ENCODE measurements at places on chromosomes 7 and 10. TPM values are rescaled to one million over a fixed set of nuclear protein-coding genes. Genes with fewer than 3 reads are reported as not detected.

DNA sequence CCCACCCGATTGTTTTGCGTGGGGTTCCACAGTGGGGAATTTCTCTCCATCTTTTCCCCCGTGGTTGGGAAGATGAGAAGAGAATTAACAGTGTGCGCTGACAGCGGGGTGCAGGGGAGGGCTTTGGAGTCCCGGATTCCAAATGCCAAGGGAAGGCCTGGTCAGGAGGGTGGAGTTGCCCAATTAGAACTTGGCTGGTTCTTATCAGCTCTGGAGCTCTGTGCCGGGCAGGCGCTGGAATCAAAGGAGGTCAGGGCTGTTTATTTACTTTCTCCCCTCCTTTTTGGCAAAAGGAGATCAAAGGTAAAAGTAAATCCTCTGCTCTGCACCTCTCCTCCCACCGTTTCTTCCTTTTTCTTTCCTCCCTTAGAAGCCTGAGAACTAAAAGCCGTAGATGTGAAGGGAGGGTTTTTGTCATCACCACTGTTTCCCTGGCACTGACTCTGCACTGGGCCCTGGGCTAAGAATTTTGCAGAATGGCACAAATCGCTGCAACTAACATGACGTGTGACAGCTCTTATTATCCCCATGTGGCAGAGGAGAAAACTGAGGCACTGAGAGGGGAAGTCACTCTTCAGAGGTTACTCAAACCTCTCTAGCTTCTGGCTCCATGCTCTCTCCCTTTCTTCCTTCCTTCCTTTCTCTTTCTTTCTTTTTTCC is 95.2 kb upstream of the ZNF716 start:
- no peak for DNase-seq

DNA sequence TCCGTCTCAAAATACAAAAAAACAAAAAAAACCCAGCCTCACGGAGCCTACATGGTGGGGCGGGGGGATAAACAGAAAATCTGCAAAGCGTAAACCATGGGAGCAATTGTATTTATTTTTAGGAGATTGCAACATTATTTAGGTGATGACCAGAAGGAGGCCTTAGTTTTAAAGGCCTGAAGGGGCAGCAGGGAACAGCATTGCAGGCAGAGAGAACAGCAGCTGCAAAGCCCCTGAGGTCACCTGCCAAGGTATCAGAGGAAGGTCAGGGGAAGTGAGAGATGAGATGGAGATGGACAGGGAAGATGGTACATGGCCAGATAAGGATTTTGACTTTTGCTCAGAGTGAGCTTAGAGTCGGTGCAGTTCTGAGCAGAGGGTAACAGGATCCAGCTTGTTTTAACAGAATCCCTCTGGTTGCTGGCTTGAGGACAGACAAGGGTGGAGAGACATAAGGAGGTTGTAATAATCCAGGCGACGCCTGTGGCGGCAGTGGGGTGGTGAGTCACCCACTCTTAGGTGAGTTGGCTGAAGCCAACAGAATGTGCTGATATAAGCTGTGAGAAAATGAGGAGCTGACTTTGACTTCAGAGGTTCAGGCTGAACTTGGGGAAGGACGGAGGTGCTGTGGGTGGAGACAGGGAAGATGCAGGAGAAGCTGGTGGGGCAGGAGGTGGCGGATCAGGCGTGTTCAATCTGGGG is 82.3 kb upstream of the GTF2I start:
- DNase-seq: peak; percentile 23

- no peak for DNase-seq
Measured at GRCh38 chr10:113882240-113882639, 27.8 kb downstream of the NHLRC2 start.

- DNase-seq: no peak
Measured at GRCh38 chr7:157300369-157300825, 36.4 kb upstream of the DNAJB6 start.

- DNase-seq: no peak
Measured at GRCh38 chr7:68245688-68246087, 1249.1 kb downstream of the TYW1 start.

GRCh38 chr10:46538717-46539426 is 17.6 kb downstream of the GPRIN2 start:
- no peak for DNase-seq

DNA sequence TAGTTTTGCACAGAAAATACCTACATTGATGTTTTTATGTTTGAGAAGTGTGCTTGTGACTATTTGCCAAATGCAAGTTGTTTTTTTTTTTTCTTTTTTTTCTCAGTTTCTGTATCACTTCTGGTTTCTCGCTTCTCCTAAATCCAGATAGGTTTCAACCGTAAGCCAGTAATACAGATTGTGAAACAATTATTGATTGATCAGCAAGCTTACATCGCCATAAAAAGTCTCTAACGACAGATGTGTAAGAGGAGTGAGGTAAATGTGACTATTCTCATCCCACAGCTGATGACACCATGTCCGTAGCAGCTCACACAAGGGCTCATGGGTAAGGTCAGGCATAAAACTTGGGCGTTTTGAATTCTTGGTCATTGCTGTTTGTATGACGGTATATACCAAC is 202.8 kb upstream of the AKR1E2 start:
- no peak for DNase-seq

GRCh38 chr7:117062300-117062699 is 109.0 kb downstream of the ST7 start:
- DNase-seq: no peak

GRCh38 chr10:97922022-97922758 is 72.5 kb downstream of the GOLGA7B start:
- peak; percentile 41 for DNase-seq

The PODXL gene
- 1.2 TPM for total RNA-seq

The ZFYVE27 gene
- total RNA-seq: 18.2 TPM
